ENCODE measurements at places on chromosomes 7 and 10.

DNA sequence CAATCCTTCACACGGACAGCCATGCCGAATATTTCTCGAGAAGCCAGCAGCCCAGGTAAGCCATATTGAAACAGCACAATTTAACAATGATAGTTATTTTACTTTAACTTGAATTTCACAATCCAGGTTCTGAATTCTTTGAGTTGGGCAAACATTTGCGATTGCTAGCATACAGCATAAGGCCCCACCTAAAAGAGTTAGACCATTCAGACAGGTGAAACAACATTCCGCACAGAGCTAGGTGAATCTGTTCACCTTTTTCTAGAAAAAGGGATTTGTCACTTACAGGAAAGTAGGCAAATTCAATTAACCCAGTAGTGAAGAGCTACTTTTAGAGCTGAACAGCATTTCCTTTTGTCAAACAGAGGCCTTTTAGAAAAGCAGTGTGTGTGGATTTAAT lies 45.3 kb downstream of the CREB3L2 start:
- DNase-seq: no peak

DNA sequence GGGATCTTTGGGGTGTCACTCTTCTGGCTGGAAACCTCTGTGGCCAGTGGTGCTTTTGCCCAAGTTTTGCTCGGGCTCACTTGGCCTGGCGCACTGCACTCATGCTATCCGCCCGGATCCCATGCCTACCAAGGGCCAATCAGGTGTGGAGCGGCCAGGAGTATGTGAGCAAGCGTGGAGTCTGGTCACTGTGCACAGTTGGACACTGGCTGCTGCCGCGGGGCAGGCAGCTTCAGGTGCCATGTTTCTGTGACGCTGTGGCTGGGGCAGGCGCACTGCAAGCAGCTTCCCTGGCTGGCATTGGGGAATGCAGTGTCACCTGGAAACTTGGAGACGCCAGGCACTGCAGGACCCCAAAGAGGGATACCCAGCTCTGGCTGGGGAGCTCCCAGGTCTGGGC lies 45.3 kb downstream of the NEUROG3 start:
- DNase-seq: no peak

GRCh38 chr10:71727738-71728737 lies 8.5 kb upstream of the C10orf105 start:
- no peak for DNase-seq

- no peak for DNase-seq
Observed at GRCh38 chr7:108535257-108535656, 9.3 kb upstream of the PNPLA8 start.

DNA sequence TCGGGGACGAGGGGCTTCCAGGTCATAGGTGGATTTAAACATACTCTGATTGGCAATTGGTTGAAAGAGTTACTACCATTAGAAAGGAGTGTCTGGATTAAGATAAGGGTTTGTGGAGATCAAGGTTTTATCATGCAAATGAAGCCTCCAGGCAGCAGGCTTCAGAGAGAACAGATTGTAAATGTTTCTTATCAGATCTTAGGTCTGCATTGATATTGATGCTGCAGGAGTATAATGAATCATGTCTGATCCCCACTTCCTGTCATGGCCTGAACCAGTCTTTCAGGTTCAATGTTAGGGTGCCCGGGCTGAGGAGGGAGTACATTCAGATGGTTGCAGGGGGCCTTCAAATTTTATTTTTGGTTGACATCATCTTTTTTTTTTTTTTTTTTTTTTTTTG lies 51.4 kb downstream of the SH3PXD2A start:
- DNase-seq: no peak

DNA sequence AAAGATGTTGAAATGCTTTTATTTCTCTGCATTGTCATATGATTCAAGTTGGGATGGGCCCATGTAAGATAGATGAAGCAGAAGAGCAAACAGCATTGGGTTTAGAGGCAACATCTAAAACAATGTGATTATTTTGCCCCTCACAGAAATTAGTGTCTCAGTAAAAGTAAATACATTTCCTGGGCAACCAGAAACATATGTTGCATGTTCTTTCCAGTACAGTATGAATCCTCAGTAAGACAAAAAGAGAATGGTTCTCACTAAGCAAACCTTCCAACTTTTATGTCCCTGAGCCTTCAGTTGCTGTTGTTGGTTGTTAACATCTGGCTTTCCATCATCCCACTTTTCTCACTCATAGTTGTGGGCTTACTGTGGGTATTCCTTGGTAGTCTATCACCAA lies 222.5 kb upstream of the PRPS1L1 start:
- no peak for DNase-seq

DNA sequence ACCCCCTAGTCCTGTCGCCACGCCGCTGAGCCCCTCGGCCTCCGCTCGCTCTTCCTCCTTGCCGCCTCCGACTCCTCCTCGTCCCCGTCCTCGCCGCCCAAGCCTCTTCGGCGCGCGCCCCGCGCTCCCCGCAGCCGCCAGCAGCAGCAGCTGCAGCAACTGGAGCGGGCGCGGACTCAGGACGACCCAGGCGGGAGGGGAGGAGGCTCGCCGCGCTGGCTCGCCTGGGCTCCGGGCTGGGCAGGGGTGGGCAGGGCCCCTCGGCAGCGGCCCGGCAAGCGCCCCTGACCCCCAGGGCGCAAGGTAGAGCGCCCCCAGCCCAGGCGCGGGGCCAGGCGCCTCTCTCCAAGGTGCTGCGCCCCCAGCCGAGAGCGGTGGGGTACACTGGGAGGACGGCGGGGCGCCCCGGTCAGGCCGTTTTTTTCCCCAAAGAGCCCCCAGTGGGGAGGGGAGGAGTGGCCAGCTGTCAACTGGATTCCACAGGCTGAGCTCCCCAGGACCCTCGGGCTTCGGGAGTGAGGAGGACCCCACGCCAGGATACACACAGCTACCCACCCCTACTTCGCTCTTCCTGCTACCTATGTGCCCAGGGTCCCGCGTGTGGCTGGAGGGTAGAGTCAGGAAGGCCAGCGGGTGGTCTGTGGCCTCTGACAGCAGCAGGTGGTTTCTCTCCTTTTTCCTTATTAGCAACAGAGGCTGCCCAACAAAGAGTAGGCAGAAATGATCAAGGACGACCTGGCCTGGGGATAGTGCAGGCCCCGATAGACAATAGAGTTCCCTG lies 903 bp upstream of the KCNMA1 start:
- DNase-seq: peak; percentile 52

- DNase-seq: peak; percentile 54
Observed at GRCh38 chr10:52883996-52884871, 111.7 kb upstream of the MBL2 start.

GRCh38 chr10:86368046-86368445 lies 1.5 kb upstream of the GRID1 start:
- no peak for DNase-seq

- no peak for DNase-seq
Observed at GRCh38 chr7:80881351-80881900, 37.4 kb downstream of the SEMA3C start.

DNA sequence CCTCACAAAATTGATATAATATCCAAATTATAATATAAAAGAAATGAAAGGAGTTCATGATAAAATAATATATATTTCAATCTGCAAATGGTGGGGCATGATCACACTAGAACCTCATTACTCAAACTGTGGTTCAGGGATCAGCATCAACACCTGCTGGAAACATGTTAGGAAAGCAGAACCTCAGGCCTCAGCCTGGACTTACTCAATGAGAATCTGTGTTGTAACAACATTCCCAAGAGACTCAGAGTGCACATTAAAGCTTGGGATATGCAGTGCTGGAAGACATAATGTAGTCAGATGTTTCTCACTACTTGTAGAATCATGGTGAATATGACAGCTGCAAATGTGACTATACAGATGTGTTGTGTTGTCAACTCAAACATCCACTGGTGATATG lies 81.7 kb upstream of the ITPRID1 start:
- no peak for DNase-seq

DNA sequence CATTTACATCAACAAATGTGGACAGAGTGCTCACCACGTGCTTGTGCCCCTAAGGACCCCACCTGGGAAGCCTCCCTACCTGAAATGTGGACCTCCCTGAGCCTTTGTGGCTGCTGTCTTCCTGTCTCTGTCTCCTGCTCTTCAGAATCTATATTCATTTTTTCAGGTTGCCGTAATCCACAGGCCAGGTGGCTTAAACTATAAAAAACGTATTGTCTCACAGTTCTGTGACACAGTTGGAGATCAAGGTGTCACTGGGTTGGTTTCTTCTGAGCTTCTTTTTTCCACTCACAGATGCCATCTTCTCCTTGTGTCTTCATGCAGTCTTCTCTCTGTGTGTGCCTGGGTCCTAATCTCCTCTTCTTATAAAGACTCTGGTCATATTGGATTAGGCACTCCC lies 5.6 kb upstream of the VSTM4 start:
- DNase-seq: no peak

DNA sequence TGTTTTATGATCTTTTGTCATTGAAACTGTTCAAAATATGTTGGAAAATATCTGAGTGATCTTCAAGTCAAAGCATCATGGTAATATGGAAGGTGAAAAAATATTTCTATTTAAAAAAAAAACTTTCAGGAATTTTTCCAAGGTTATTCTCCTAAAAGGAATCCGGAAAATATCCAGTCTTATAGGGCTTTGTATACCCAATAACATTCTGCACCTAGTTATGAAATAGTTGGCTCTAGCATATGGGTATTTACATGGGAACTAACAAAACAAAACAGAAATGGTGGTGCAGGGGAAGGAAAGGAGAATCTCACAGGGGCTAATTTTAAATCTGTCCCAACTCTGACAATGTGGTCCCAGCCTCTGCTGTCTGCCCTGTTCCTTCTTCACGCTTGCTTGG lies 167.1 kb upstream of the RHEB start:
- DNase-seq: no peak

DNA sequence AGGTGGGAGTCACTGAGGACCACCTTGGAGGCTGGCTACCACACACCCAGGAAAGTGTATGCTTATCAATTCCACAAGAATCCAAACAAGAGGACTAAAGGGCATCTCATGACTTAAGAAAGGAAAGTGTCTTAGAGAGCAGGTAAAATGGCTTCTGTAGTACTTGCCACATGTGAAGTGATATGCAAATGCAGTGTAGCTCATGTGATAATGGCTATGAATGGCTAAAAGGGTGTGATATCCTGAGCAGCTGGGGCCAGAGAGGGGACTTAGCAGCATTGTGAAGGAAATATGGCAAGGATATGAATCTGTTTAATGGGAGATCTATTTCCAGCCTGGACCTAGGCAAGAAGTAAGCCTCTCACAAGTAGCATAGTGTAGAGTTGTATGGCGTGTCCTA lies 90.5 kb downstream of the BUB3 start:
- DNase-seq: no peak

DNA sequence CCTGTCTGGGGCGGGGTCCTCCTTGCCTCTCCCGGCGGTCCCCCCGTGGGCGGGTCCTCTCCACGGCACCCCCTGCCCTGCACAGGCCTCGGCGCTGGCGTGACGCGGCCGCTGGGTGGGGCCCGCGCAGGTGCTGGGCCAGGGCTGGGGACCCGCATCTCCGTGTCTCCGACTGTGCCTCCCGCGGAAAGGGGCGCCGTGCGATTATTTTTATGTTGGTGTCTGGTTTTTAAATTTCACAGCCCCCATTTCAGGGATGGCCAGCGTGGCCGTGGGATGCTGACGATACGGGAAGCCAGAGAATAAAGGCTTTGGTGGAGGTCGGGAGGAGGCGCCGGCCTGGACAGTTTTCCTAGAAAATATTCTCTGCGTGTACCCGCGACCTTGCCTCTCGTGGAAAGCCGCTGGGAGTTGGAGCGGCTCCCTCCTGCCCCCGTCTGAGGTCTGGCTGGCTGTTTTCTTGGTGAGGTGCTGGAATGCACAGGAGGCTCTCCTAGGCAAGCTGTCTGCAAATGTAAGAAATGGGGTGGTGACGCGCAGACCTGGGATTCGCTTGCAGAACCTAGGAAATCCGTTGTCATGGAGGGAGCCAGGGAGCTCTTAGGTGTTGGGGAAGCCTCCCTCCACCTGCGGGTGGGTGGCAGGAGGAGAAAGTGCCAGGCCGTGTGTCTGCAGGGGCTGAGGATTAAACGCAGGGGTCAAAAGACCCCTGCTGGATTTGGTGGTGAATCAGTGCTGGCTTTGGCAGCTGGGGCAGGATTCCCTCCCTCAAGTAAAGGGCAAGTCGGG lies 28.7 kb upstream of the JAKMIP3 start:
- no peak for DNase-seq

- DNase-seq: peak; percentile 5
Observed at GRCh38 chr10:112446055-112446854, 459 bp downstream of the ZDHHC6 start.

GRCh38 chr7:38391751-38392150 lies 118.3 kb upstream of the TARP start:
- DNase-seq: no peak

DNA sequence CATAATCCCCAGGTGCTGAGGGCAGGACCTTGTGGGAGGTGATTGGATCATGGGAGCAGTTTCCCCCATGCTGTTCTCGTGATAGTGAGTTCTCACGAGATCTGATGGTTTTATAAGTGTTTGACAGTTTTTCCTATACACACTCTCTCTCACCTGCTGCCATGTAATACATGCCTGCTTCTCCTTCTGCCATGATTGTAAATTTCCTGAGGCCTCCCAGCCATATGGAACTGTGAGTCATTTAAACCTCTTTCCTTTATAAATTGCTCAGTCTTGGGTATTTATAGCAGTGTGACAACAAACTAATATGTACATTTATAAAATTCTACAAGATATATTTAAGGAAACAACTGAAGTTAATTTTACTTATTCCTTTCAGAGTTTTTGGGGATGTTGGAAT lies 170.8 kb upstream of the BET1 start:
- no peak for DNase-seq

GRCh38 chr7:36155811-36156361 lies 2.8 kb downstream of the EEPD1 start:
- peak; percentile 14 for DNase-seq

- DNase-seq: no peak
Observed at GRCh38 chr7:142362349-142362748, 104.5 kb upstream of the PRSS58 start.

DNA sequence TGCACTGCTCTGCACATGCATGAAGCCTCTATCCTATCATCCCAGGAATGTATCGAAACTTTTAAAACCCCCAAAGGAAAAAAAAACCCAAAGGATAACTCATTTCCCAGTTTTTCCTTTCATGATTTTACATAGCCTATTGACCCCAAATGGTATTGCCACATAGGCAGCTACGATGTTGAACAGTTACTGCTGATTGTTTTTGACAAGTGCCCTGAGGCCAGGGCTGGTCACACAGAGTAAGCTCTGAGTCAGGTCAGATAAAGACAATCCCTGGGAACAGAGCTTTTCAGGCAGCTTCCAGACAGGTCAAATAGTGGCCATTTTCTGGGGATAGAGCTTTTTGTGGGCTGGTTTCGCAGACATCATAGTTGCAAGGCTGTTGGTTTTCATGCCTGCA lies 52.1 kb downstream of the MYL10 start:
- no peak for DNase-seq

- DNase-seq: no peak
Observed at GRCh38 chr7:139932531-139932930, 103.5 kb downstream of the TBXAS1 start.

DNA sequence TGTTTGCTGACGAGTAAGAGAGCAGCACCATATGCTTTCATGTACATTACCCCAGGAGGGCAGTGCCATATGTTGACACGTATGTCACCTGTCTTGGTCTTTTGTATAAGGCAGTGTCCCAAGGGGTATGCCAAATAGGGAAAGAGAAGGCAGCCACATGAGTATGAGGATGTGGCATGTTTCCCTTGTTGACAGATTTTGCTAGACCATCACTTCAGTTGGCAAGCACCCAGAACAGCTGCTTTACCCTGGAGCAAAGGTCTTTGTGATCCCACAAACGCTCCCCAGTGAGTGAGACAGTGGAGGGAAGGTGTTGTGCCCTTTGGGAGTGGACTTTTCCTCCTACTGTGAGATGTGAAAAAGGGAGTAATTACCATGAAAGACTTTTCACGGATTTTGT lies 350.1 kb downstream of the ETV1 start:
- DNase-seq: no peak

- DNase-seq: no peak
Observed at GRCh38 chr7:82506702-82507101, 63.1 kb upstream of the CACNA2D1 start.

Data from endothelial cell (in vitro differentiated cells).